ENCODE measurements at places on chromosomes 16 and 17.

DNA sequence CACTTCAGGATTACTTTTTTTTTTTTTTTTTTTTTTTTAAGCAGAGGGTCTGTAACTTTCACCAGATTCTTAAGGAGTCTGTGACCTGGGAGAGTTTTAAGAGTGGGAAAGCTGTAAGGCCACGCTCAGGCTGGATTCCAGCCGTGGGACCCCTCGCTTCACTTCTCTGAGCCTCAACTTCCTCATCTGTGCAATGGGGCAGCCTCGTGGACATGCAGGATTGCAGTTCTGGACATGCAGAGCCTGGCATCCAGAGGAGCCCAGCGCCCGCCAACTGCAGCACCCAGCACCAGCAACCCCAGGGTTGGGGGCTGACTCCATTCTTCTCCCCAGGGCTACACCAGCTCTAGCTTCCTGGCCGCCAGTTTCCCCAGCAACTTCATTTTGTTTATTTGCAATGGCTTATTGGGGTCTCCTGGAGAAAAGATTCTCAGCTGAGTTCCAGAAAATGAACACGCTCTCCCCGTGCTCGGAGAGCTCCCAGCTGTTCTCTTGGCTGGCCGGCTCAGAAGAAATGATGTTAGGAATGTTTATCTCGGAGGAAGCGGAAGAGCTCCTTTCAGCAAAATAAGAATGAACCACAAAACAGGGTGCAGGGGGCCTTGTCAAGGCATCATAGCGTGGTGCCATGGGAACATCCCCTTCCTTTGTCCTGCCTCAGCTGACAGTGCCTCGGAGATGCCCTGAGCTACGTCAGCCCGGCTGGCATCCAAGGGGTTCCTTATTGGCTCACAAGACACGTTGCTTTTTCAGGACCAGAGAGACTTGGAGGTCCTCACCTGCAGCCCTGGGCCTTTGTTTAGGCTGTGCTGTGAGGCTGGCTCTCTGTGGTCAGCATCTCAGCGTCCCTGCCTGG lies 22.9 kb upstream of the ZCCHC14 start:
- no peak for DNase-seq

- no peak for DNase-seq
Measured at GRCh38 chr16:27640277-27640600, 90.3 kb downstream of the KATNIP start.

DNA sequence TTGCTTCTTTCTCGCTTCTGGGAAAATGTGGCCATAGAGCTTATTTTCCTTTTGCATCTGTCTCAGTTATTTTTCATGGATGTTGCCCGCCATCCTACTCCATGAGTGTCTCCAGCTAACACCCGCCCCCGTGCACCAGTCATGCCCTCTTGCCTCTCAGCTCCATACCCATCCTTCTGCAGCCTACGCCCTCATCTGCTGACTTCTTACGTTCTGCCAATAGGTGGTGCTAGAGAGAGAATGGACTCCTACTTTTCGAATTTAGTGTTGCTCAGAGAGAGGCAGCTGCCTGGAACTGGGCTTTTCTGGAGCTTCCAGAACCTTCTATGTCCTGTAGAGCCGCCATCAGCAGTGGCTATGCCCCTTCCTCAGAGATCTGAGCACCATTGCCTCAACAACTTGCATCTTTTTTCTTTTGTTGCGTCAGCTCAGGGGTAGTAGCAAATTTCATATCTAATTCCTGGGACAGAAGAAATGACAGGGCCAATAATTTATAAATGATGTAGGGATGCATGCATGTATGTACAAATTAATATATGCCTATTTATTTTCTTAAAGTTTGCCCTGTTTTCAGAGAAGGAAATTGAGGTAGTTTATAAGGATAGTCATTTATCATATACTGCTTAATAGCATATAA lies 119.7 kb upstream of the MYOCD start:
- DNase-seq, result no peak

GRCh38 chr16:70476272-70477020 lies 22.1 kb downstream of the FCSK start:
- DNase-seq, result no peak

DNA sequence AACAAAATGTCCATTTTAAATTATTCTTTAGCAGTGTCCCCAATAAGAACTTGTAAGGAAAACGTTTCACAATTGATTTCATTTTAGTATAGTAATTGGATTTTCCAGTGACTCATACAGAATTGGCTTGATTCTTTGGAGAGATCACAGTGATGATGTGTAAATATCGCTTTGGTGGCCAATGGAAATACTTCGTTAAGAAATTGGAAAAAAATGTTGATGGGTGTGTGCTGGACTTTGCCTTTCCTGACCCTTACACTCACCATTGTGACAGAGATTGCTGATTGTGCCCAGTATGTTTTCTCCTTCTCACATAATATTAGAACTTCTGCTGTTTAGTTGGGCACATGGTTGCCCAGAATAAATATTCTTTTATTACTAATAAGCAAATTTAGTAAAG lies 7.4 kb upstream of the EFCAB13 start:
- DNase-seq, result no peak

GRCh38 chr17:42031584-42031983 lies 11.7 kb downstream of the NKIRAS2 start:
- no peak for DNase-seq

DNA sequence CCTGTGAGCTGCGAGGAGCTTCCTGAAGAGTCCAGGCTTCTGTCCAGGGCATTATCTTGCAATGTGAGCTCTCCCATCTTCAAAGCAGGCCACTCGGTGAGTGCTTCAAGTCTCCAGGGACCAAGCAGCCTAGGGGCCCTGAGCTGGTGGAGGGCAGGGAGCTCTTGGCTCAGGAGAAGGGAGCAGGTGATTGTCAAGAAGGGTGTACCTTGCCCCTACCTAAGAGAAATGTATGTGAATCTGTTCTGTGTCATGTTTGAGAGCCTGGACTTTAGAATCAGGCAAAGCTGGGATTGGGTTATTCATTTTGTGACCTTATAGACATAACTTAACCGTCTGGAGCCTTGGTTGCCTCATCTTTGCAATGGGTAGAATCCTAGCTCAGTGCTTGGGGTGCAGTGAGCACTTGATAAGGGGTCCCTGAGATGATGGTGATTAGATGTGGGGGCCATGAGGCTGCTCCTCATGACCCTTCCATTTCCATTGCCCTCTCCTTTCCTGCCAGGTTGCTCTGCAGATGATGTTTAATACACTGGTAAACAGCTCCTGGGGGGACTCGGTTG lies 15.9 kb downstream of the ZNF768 start:
- no peak for DNase-seq

- no peak for DNase-seq
Measured at GRCh38 chr17:9383826-9384225, 191.8 kb downstream of the STX8 start.

DNA sequence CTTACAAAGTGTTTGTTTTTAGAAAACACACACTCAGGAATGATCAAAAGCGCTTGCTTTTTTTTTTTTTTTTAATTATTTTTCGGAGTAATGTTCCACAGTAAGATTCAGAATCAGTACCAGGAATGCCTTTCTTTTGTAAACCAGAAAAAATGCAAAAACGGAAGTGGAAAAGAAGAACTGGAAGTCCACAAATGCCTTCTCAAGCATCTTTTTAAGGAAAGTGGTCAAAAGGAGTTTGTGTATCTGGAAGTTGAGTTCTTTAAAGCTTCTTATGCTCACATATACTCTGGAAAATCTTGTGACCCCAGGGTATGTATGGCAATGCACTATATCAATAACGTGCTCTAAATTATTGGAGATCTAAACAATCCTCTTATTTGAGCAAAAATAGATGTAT lies 126.0 kb downstream of the ABCA8 start:
- no peak for DNase-seq

- no peak for DNase-seq
Measured at GRCh38 chr17:45719335-45720071, 64.6 kb upstream of the CRHR1 start.

- no peak for DNase-seq
Measured at GRCh38 chr16:74698222-74698621, 2.4 kb downstream of the MLKL start.

GRCh38 chr16:67304020-67304419 lies 22.5 kb downstream of the KCTD19 start:
- DNase-seq, result no peak

- no peak for DNase-seq
Measured at GRCh38 chr17:33073416-33073815, 81.8 kb downstream of the SPACA3 start.

DNA sequence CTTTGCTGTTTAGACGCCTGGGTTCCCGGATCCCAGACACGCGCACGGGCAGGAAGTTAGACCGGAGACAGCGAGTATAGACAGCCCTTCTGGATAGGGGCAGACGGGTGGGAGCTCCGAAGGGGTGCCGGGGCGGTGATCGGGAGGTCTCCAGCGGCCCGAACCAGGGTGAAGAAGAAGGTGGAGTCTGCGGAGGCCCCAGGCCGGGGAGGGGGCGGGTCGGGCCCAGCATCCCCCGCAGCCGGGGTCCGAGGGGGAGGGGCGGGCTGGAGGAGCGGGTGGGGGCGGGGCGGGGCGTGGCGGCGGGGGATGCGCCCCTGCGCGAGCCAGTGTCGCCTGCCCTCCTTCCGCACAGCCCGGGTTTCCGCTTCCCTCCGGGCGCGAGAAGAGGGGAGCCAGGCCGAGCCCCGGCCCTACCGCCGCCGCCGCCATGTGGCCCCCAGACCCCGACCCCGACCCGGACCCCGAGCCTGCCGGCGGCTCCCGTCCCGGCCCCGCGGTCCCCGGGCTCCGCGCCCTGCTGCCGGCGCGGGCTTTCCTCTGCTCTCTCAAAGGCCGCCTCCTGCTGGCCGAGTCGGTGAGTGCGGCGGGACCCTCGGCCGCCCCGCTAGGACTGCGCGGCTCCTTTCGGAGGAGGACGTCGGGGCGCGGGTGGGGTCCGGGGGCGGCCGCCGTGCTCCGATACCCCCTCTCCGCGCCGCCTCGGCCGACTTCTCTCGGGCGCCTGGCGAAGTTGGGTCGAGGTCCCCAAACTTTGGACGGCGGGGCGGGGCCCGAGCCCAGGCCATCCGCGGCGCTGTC lies at the start of gene CMTM3:
Gene CMTM3 (plus strand): TSS at position 329 of the 801 bp plus-strand sequence. CDS start 102 bp downstream, at position 431.
- peak; percentile 13 for DNase-seq

- DNase-seq, result no peak
Measured at GRCh38 chr16:1458977-1459341, 14.6 kb upstream of the CCDC154 start.

GRCh38 chr16:8751481-8752311 lies 45.7 kb downstream of the TMEM186 start:
- DNase-seq, result no peak

DNA sequence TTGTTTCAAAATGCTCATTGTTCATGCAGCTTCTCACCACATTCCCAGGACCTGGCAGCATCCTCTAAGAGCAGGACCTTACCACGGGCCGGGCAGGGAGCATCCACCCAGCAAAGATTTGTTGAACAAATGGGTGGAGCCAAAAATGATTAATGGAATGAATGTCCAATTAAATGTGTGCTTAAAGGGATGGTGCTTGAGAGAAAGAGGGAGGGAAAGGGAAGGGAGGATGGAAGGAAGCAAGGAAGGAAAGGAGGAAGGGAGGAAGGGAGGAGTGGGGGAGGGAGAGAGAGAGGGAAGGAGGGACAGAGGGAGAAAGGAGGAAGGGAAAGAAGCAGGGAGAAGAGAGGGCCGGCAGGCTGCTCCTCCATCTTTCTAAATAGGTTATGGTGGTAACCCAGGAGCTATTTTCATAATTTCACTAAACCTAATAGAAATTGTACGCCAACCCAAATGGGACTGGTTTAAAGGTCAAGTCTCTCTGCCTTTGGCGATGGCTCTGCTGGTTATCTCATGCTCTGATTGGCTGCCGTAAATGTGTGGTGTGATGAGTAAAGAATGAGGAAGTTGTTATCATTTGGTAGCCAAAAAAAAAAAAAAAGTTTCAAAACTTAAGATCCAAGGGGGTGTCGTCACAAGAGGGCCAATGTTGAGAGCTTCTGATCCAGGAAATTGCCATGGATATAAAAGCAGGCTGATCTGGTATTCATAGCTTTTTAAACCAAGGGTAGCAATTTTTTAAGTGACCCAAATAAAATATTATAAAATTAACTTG lies 126.7 kb upstream of the FOXF1 start:
- no peak for DNase-seq

DNA sequence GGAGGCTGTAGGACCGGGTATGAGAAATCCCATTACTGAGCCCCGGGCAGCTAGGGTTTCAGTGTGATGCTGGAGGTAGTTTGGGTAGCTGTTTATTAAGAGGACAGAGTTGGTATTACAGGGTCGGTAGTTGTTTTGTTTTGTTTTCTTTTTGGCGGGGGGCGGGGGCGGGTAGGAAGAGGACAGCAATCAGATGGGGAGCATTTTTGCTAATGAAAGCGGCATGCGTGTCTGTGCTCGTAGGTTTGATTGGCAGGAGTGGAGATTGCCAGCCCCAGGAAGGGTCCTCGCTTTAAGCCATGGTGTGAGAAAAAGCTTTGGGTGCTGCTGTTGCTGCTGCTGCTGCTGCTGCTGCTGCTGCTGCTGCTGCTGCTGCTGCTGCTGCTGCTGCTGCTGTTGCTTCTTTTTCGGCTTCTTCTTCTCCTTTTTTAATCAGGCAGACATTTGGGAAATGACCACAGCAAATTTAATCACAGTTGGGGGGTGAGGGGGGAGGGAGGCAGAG lies 498.5 kb upstream of the ZFHX3 start:
- DNase-seq, result no peak

DNA sequence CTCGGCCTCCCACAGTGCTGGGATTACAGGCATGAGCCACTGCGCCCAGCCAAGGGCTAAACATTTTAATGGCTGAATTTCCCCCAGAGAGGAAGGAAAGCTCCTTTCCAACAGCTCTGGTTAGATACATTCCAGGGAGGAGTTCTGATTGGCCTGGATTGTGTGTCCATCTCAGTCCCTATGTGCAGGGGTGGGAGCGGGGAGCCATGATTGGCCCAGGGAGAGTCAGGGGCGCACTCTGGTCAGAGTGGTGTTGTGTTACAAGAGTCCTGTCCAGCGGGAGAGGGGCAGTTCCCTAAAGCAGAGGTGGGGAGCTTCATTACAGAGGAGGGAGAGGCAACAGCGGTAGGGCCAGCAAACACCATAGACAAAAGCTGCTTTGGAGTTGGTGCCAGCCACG lies 75.0 kb downstream of the RAP1GAP2 start:
- no peak for DNase-seq

DNA sequence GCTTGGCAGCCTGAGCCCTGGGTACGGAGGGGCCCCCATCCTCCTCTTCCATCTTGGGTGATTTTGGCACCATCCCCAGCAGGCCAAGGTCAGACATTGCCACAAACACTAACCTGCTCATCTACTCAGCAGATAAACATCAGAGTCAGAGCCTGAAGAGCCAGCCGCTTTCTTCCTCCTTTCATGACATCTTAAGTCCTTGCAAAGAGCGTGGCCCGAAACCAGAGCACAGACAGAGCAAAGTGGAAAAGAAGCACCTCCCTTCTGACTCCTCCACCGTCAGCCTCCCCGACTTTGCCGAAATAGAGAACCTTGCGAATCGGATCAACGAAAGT lies 60.4 kb upstream of the RPH3AL start:
- no peak for DNase-seq
